Stimulated activated CD8-positive, alpha-beta memory T cell treated with anti-CD3 and anti-CD28 coated beads, Interleukin-4, amount 100 ng/mL, for 1 hour (primary cell): ENCODE measurements at places on chromosomes 1 and 21.

- DNase-seq = no peak
These were observed 17.6 kb downstream of the FCRL4 start for GRCh38 chr1:157580179-157580827.

- DNase-seq = no peak
These were observed 7.4 kb upstream of the ERICH3 start for GRCh38 chr1:74681001-74681400.

DNA sequence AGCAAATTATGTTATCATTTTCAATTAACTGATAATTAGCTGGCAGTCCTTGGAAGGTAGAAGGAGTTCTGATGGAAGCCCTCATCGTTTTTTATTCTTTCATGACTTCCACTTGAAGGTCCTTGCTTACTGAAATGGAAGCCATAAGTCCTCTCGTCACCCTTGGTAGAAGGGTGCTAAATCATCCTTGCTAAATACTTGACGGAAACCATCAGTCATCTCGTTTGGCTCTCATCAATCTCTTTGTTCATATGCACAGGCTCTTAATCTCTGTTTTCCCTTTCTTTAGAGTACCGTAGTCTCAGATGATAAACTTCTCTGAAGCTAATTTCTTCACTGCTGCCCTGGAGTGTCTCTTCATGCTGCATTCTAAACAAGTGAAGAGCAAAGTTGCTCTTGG lies 34.5 kb downstream of the UCK2 start:
- no peak for DNase-seq

- no peak for DNase-seq
These were observed 28.2 kb upstream of the FCRL4 start for GRCh38 chr1:157626099-157626498.

DNA sequence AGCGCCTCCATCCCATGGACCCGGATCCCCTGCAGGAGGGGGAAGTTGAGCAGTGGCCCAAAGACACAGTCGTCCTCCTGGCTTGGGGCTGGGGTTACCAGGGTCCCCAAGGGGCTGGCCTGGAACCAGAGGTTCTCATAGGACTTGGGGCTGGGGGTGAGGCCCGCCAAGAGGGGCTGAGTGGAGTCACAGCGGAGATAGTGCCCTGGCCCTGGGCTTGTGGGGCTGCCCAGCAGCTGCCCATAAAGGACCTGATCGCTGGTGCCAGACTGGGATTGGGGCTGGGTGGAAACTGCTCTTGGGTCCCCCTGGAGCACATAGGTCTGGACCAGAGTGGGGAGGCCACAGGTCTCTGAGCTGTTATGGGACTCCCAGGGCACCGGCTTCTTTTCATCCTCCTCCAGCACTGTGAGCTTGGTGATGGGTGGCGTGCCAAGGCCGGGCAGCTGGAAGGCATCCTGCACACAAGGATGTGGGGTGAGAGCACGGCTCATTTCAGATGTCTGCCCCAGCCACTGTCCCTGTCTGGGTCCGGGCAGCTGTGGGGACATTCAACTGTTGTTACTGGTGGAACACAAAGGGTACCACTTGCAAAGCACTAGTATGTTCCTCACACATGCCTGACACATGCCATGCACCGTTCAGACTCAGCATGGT lies 2.3 kb upstream of the MRPS15 start:
- DNase-seq = no peak

GRCh38 chr1:235075777-235076308 lies 52.8 kb downstream of the TOMM20 start:
- no peak for DNase-seq

DNA sequence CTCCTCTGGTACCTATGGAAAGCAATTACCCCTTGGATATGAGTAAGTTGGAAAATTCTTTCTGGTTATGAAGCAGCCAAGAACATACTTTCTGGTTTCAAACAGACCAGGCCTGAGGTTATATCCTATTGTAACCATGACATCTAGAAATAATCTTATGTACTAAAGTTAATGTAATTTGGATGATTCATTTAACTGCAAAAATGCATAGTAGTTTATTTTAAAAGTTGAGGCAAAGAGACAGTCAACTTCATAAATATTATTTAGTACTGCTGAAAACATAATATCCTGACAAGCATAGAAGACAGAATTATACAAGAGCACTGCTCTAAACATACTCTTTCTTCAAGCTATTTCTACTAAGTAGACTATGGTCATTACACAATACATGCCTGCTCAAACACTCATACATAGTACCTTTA lies 25.5 kb downstream of the ODF2L start:
- no peak for DNase-seq

DNA sequence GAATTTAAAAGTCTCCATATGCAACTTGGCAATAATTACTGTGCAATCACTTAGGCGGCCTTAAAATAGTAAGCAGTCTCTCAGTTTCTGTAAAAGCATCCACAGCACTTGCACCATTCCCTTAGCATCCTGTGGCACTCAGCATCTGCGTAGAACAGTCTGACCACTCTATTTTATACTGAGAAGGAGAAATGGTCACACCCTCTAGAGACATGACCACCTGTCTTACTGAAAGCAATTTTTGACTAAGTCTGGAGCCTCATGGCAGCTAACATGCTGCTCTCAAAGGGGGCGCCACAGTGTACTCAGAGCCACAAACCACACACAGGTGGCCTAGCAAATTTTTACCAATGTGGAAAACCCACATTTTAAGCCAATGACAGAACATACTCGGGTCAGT lies 62.0 kb downstream of the KCNK1 start:
- no peak for DNase-seq

- DNase-seq = no peak
These were observed 13.3 kb downstream of the ARV1 start for GRCh38 chr1:230992100-230992774.

DNA sequence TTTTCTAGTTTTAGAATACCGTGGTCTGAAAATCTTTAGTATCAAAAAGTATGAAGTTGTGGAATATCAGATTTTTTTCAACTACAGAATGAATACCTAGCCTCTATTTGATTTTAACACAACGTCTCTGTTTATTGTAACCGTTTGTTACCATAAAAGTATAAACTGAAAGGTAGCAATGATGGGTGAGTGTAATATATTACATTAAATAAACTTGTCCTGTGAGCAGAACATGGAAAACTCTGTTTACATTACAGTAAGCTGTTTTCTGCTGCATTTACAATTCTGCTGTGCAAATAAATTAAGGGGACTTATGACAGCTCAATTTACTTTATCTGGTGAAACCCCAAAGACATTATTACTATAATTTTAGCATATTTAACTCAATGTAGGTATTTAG lies 62.5 kb downstream of the CHRM3 start:
- DNase-seq = no peak

GRCh38 chr1:115828101-115829022 lies 12.6 kb downstream of the NHLH2 start:
- DNase-seq = no peak

DNA sequence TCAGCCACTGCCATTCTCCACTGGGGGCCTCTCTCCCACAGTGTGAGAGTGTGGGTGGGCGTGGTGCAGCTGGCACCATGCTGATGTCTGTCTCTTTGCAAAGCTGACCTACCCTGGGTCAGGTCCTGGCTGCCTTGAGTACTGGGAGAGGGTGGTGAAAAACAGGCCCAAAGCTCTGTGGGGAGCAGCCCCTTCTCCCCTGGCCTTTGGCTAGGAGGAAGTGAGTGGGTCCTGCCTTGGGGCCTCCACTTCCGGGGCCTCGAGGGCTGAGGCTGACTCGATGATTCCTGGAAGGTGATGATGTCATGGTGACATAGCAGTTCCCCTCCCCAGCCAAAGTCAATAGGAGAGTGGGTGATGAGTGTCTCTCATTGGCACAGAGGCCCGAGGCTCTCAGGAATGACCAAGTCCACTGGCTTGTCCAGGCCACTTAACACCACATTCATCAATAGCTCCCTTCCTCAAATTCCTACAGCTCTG lies 53.0 kb downstream of the IER5 start:
- no peak for DNase-seq

DNA sequence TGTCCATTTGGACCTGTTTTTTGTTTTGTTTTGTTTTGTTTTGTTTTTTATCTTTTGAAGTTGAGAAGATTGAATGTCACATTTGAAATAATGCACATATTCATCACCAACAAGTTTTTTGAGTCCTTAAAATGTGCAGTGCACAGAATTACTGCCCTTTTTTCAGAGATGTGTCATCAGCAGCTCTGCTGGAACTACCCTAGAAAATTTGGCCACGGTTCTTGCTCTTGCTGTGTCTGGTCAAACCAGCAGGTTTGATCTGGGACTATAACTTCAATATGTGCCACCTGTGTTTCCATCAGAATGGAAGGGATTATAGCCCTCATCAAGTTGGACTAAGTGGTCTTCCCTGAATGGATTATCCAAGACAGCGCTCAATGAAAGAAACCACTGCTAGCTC lies 24.1 kb upstream of the CNN3 start:
- no peak for DNase-seq

GRCh38 chr1:115121793-115122192 lies 32.5 kb upstream of the TSPAN2 start:
- no peak for DNase-seq

DNA sequence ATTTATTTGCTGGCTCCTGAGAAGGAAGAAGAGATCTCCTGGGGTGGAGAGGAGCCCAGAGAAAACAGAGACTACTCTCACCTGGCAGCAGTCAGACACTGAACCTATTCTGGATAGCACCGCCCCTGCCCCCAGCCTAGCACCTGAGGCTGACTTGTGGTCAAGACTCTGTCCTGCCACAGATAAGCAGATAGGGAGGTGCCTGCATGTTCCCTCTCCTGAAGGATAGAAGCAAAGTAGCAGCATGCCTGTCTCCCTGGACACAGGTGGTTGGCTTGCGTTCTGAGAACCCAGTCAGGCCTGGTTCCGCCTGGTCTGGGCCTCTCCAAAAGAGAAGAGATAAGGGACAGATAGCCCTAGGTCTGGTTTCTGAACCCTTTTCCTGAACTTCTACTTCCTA lies 1.3 kb upstream of the EFNA3 start:
- DNase-seq = no peak

- DNase-seq = no peak
These were observed 54.3 kb downstream of the RPS6KA1 start for GRCh38 chr1:26583646-26584485.

- no peak for DNase-seq
These were observed 172.1 kb upstream of the ZRANB2 start for GRCh38 chr1:71252900-71253299.

DNA sequence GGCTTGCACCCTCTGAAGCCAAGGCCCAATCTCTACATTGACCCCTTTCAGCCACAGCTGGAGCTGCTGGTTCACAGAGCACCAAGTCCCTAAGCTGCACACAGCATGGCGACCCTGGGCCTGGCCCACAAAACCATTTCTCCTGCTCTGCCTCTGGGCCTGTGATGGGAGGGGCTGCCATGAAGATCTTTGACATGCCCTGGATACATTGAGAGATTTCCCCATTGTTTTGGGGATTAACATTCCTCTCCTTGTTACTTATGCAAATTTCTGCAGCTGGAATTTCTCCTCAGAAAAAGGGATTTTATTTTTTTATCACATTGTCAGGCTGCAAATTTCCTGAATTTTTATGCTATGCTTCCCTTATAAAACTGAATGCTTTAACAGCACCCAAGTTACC lies 235.8 kb downstream of the COL11A1 start:
- no peak for DNase-seq

GRCh38 chr1:235767795-235768194 lies 98.9 kb downstream of the LYST start:
- no peak for DNase-seq

DNA sequence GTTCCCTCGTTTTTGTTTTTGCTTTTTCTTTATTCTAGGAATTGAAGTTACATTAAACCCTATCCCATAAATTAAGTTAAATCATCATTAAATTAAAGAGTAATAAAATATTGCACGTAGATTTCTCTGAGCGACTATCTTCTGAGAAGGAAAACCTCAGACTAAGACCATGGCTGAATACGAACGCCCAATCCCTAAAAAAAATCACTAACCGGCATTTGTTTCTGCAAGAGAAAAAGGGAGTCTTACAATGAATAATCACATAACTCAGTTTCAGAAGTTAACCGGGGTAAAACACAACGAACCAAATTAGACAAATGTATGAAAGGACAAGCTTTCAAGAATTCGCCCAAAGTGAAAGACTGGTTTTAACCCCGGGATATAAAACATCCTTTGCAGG lies 1.3 kb downstream of the PIK3R3 start:
- DNase-seq = no peak

GRCh38 chr1:147072482-147073432 lies 99.5 kb downstream of the PRKAB2 start:
- no peak for DNase-seq

- DNase-seq = no peak
These were observed 101.4 kb upstream of the TSPAN2 start for GRCh38 chr1:115190540-115191170.

- peak; percentile 51 for DNase-seq
These were observed at the start of gene ARL8A for GRCh38 chr1:202144402-202145067. Gene ARL8A (minus strand): TSS chr1:202144737. CDS start chr1:202144572, 165 bp downstream.

DNA sequence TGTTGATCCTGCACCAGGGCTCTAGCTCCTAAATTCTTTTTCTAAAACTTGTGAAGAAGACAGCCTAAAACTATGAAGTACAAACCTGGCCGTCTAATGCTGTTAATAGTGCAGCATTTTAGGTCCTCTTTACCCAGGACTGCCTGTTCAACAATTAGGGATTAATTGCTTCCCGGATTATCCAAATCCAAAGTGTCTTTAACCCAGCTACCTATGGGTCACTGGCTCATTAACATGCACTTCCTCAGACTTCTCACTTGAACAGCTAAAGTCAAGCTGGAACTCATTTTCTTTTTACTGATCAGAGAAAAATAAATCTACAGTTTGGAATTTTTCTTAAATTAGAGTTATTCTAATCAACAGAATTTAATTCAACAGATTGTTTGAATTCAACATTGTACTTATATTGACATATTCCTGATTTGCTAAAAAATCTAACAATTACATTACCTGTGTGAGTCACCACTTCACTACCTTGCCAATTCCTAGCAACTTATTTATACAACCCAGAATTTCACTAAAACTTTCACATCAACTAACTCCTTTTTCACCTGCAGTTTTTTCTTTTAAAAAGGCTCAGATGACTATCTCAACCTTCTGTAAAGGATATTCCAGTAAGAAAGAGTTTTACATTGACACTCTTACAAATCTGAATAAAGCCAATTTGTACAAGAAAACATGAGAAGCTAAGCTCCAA lies 3.3 kb downstream of the HNRNPU start:
- no peak for DNase-seq

GRCh38 chr1:152110860-152111514 lies 4.3 kb downstream of the TCHH start:
- no peak for DNase-seq

GRCh38 chr1:151803164-151803563 lies 2.1 kb downstream of the LINGO4 start:
- DNase-seq = no peak

DNA sequence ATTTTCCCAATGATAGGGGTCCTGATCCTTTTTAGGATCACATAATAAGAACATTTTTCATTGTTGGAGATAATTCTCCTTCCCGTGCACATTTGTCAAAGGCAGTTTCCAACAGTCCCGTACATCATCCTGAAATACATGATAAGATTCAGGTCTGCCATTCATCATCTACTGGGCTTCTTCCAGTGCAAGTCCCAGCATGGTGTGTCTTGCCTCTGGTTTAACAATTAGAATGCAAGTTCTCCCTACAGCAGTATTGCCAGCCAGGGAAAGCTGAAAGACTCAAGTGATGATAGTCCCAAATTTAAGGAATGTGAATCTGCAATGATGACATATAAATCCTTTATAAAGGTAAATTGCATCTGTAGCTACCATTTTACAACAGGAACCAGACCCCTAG lies 146.2 kb downstream of the DAB1 start:
- DNase-seq = no peak

- DNase-seq = no peak
These were observed 4.8 kb downstream of the RBM34 start for GRCh38 chr1:235156265-235156664.
